ACHN (cell line): ENCODE measurements at places on chromosomes 3 and 15.

DNA sequence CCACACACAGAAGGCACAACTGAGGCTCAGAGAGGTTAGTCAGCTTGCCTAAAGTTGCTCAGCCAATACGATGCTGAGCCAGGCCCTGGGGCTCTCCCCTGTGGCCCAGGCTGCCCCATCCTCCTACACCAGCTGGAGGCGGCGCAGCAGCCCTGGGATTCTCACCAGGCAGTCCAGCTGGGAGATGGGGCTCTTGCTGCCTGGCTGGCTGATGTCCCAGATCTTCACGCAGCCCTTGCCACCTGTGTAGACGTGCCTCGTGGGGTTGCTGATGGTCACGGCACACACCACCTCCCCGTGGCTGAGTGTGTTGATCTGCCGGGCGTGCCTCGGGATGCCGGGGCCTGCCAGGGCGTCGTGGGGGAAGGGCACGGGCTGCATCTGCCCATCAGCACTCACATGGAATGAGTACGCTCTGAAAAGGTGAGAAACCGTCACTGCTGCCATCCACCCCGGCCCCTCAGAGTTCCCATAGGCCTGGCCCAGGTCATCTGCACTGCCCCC is 42.8 kb downstream of the TLE3 start:
- no peak for DNase-seq

- no peak for DNase-seq
These were observed 12.8 kb downstream of the CFAP100 start for GRCh38 chr3:126407412-126408044.

DNA sequence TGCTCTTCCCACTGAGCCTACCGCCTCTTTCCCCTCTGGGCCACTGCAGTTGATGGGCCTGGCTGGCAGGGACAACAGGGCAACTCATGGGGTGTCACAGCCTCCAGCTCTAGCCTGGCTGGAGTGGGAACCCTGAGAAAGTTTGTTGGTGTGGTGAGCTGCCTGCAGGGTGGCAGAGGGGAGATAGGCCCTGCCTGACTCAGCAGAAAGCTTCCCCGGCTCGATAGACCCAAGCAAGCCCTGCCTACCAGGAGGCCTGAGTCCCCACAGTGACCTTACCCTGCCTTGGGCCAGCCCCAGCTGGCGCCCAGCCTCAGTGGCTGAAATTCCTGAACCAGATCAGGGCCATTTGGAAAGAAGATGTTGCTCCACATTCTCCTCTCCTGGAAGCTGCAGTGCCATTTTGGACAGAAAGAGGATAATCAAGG is 29.4 kb downstream of the ABTB1 start:
- no peak for DNase-seq

GRCh38 chr3:101702726-101703125 is 16.2 kb upstream of the RPL24 start:
- DNase-seq, result no peak

DNA sequence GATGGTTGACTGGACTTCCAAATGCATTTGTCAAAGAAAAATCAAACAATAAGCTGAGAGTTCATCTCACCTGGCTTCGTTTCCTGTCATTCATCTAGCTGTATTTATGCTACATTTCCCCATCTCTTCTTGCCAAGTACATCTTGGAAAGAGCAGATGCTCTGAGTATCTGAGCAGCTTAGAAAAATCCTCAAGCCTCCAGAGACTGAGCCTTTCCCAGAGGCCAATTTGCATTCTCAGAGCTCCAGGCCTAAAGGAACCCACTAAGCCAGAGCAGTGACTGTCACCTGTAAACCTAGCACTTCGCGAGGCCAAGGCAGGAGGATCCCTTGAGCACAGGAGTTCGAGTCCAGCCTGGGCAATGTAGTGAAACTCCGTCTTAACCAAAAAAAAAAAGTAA is 100.5 kb downstream of the XXYLT1 start:
- no peak for DNase-seq

DNA sequence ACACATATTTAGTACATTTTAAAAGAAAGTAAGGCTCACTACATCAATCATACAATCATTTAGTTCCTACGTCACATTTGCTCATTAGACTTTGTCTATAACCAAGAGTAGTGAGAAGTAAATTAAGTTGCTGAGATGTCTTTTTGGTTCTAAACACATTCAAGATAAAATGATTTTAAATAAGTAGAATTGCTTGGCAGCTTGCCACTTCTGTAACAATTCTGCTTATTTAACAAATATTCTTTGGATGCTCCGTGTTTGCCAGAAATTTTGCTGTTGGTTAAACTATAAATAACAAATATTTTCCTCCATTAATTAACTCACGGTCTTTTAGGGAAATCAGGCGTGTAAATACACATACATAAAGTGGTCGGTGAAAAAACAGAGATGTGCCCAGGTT is 18.3 kb downstream of the SUCNR1 start:
- DNase-seq, result no peak

DNA sequence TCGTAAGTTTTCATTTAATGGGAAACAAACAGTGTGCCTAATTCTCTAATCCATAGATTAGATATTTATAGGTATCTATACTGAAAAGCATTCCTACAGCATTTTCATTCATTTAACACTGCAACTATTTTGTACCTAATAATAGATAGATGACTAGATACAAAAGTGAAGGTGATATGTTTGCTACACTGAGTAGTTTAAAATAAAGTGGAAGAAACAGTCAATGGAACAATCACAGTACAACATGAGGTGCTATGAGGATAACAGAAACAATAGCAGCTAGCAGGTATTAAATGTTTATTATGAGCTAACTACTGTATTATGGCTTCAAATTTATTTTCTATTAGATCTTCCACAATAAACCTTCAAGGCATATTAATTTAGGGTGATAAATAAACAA is 31.1 kb upstream of the ANXA2 start:
- DNase-seq, result no peak
